Stimulated activated CD8-positive, alpha-beta memory T cell treated with anti-CD3 and anti-CD28 coated beads, Interleukin-4, amount 100 ng/mL, for 48 hours (primary cell): ENCODE measurements at places on chromosomes 4 and X.
A peak's percentile ranks its signal among the peaks of the same experiment; 100 is the strongest.

- DNase-seq, result no peak
Measured at GRCh38 chr4:123826896-123827295, 430.3 kb downstream of the SPRY1 start.

DNA sequence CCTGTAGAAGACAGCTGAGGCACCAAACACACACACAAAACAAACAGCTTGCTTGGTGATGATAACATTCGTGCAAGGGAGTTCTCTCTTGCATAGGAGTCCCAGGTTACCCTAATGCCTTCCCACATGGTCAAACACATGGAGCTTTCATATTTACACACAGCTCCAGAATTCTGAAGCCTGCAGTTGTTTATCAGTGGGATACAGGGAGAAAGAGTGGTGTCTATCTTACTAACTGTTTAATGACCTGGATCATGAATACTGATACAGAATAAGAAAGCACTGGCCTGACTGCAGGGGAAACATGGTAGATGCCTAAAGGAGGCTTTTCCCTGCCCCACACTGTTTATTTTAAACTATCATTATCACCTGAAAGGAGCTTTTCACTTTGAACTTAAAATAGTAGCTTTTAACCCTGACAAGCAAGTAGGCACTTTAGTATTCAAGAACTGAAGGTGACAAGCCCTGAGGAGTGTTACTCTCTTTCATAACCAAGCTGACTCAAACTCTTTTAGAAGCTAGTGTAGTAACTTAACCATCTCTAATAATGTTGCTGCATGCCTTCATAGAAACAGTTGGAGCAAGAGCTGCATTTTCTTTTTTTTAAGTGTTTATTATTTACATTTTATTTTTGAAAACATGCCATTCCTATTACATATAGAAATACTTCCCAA is 15.6 kb downstream of the TET2 start:
- no peak for DNase-seq

DNA sequence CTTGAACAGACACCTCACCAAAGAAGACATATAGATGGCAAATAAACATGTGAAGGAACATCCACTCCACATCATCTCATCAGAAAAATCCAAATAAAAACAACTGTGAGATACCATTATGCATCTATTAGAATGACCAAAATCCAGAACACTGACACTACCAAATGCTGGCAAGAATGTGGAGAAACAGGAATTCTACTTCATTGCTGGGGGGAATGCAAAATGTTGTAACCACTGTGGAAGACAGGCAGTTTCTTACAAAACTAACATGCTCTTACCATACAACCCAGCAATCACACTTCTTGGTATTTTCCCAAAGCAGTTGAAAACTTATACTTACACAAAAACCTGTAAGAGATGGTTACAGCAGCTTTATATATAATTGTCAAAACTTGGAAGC is 38.2 kb upstream of the ANTXR2 start:
- DNase-seq, result no peak

- DNase-seq, result no peak
Measured at GRCh38 chrX:150032742-150033141, 94.5 kb upstream of the EOLA2 start.

DNA sequence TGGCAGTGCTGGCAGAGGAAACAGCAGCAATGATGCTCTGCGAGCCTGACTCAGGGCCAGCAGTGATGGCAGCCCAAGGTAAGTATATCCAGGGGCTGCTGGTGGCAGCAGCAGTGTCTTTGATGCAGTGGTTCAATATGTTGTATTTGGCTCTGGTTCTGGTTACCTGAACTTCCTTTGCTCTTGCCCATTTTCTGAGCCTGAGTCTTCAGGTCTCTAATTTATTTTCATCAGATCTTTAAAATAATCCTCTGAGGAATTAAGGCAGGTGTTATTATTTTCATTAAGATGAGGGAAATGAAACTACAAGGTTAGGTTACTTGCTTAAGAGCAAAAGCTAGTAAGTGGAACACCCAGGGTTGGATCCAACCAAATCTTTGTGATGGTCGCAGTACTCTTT is 102.8 kb upstream of the BMP2K start:
- DNase-seq, result no peak

DNA sequence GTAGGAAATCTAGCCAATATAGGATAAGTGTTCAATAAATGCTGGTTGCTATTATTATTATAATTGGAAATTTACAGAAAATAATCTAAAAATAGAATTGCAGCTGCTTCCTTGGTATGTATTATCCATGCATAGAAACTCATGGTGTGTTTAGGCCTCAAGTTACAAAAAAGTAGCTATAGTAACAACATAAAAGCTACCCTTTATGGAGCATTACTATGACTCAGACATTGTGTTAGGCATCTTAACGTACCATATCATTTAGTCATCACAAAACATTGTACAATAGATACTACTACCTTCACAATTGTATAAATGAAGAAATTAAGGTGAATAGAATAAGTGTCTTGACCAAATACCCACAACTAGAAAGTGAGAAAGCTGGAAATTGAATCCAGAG is 126.9 kb upstream of the NRK start:
- no peak for DNase-seq

GRCh38 chrX:15158736-15159406 is 111.0 kb downstream of the ASB9 start:
- DNase-seq, result peak; percentile 28
